ENCODE measurements at places on chromosomes 16 and 17.
A peak's percentile ranks its signal among the peaks of the same experiment; 100 is the strongest.

DNA sequence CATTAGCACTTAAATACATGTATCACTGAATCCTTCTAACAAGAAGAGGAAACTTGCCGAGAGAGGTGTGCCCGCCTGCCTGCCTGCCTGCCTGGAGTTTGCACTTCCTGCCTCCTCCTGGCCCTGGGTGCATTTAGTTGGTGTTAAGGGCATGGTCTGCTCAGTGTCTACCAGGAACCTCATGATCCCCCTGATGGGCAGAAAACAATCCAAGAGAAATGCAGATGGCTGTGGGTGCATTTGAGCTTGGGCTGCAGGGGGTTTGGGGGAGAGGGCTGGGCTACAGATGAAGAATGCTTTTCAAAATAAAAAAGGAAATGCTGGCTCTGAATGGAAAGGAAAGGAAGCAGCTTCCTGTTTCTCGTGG, 10.1 kb downstream of the KSR1 start:
- DNase-seq: no peak

GRCh38 chr17:57357392-57357784, 101.1 kb downstream of the MSI2 start:
- DNase-seq: no peak

GRCh38 chr17:76726776-76727718, at the start of gene METTL23:
TSS of gene METTL23 (plus strand) at chr17:76726839. CDS start at chr17:76729711, 2,872 bp downstream.
- DNase-seq: peak; percentile 67

- DNase-seq: no peak
Observed at GRCh38 chr17:48490451-48490892, 40.3 kb downstream of the HOXB1 start.

GRCh38 chr17:66143657-66144282, 48.2 kb downstream of the CEP112 start:
- no peak for DNase-seq

- peak; percentile 95 for DNase-seq
Observed at GRCh38 chr16:89171216-89172170, at the start of gene CDH15. TSS of gene CDH15 (plus strand) at chr16:89171748. CDS start at chr16:89171832, 84 bp downstream.

GRCh38 chr16:58732545-58733247, 1.4 kb downstream of the GOT2 start:
- DNase-seq: no peak

- no peak for DNase-seq
Observed at GRCh38 chr16:79535130-79535529, 65.4 kb downstream of the MAF start.

- DNase-seq: peak; percentile 7
Observed at GRCh38 chr17:45740553-45741330, 43.4 kb upstream of the CRHR1 start.

DNA sequence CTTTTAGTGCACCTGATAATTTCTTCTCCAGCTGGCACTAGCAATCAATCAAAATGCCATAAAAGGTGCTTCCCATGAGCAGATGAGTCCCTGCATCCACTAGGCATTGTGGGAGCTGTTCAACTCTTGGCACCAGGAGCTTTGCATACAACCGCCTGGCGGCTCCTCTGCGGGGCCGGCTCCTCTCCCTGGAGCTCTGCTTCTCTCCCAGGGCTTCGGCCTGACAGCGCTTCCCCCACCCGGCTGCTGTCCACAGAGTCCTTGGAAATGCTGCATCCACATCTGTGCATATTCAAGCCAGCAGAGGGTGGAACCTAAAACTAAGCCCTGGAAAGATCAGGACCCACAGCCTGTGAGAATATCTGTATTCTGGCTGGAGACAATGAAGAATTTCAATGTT, 62.9 kb downstream of the LMF1 start:
- DNase-seq: no peak

DNA sequence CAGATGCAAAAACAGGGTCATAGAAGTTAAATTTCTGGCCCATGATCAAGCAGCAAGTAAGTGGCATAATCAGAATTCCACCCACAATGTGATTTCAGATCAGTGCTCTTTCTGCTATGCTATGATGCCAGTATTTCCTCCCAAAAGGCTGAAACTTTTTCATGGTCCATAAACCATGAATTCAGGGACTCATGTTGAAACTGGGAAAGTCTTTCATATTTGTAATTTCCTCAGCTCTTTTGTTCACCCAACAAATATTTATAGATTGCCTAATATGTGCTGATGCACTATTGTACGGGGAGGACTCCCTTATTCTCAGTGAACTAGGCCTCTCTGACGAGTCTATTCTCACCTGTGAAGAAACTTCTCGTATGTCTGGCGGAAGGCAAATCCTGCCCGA, 156.3 kb downstream of the MYO1D start:
- no peak for DNase-seq

GRCh38 chr16:2919511-2920255, 8.0 kb downstream of the FLYWCH1 start:
- DNase-seq: no peak

GRCh38 chr17:72572604-72573491, 452.0 kb downstream of the SOX9 start:
- DNase-seq: no peak

DNA sequence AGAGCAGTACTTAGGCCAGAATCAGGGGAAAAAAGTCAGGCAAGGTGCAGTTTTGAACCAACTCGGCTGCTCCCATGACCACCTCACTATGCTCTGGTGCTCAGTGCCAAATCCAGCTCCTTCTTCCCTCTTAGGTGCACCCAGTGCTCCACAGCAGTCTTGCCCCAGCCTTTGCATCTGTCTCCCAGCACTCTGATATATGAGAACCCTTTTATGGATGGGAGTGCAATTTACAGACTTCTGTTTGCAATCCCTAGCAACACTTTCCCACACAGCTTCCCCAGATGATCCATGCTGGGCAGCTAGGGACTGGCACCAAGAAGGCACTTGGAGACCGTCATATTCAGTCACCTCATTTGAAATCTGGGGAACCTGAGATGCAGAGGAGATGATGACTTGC, 267.9 kb upstream of the CCL2 start:
- DNase-seq: no peak

DNA sequence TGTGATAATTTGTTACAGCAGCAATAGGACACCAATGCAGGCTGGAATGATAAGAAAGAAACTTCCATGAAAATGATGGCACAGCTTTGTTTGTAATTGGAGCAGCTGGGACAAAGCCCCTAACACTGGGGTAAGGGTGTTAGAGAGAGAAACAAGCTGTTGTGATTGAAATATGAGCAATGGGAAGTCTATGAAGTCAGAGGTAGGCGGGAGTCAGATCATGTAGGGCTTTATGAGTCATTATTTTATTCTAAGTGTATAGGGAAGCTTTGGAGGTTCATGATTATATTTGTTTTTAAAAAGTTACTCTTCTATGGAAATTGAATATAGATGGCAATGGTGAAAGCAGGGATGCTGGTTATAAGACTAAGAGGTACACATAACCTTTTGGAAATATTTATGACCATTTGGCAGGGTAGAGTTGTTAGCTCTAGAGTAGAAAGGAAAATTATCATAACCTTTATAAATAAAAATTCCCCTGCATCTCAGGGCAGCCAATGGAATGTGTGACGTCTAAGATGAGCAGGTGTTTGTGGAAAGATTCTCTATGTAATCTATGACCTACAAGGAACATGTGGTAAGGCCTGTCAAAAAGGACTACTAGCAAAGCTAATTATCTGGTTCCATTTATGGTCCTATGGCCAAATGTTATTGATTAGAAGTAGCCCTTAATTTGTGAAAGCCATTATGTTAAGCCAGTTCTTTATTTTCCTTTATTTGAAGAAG, 85.6 kb downstream of the KCNJ2 start:
- DNase-seq: no peak

- no peak for DNase-seq
Observed at GRCh38 chr17:76138234-76138895, 2.7 kb downstream of the FOXJ1 start.

DNA sequence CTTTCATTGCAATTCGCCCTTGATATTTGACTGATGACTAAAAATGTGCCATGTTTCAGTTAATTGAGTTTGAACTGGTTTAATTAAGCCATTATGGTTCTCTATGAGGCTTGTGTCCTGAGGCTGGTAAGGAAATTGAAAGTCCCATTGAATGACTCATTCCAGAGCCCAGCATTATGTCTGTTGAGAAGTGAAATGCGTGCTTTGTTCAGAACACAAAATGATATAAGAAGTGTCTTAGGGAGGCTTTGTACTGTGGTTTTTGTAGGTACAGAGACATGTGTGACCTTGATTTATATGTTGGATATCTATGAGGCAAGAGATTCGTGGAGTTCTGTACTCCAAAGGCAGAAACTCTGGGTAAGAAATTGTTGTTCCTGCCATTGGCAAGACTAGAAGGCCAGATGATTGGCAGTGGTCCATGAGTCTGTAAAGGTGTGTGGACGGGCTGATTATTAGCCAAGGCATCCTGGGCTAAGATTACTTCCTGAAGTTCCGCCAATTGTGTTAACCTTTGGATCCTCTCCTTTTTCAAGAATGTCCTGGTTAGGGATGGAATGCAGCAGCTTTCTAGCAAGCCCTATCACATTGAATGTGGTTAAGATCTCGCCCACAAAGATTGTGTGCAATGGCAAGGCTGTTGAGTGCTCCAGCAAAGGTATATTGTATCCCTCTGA, 103.7 kb downstream of the NPIPB5 start:
- DNase-seq: no peak

- no peak for DNase-seq
Observed at GRCh38 chr16:86227801-86228200, 282.5 kb upstream of the FOXF1 start.

- DNase-seq: peak; percentile 58
Observed at GRCh38 chr17:40909351-40909750, 24.3 kb upstream of the KRT20 start.

- no peak for DNase-seq
Observed at GRCh38 chr16:83682116-83682867, 125.5 kb upstream of the HSBP1 start.

- no peak for DNase-seq
Observed at GRCh38 chr17:65772989-65773388, 211.5 kb upstream of the AXIN2 start.

- DNase-seq: peak; percentile 95
Observed at GRCh38 chr16:29805232-29806098, 864 bp upstream of the MAZ start.

GRCh38 chr17:7714721-7715594, 2.6 kb upstream of the DNAH2 start:
- DNase-seq: no peak

DNA sequence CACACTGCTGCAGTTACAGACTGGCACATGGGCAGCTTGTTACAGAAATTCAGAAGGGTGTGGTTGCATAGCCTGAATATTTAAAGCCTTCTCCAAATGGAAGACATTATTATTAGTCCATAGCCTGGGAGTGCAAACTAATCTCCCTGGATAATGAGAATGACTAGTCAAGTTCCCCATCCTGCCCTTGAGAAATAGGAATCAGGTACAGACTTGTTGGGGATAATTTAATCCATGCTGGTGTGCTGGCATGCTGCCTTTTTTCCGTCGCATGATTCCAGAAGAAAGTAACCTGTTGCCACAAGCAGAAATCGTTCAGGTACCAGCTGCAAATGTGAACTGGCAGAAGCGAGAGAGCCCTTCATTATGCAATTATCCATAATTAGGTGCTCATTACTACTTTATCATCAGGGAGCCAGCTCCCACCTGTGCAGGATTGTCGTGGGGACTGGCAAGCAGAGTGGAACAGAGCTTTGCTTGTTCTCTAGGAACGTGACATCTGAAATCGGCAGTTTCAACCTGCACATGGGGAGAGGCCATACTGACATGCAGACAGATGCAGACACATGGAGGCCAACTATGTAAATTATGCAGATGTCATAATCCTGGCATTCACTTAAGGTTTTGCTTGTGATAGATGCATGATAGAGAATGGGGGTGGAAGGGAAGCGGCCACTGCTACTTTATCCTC, 419.4 kb downstream of the PMP22 start:
- DNase-seq: no peak

DNA sequence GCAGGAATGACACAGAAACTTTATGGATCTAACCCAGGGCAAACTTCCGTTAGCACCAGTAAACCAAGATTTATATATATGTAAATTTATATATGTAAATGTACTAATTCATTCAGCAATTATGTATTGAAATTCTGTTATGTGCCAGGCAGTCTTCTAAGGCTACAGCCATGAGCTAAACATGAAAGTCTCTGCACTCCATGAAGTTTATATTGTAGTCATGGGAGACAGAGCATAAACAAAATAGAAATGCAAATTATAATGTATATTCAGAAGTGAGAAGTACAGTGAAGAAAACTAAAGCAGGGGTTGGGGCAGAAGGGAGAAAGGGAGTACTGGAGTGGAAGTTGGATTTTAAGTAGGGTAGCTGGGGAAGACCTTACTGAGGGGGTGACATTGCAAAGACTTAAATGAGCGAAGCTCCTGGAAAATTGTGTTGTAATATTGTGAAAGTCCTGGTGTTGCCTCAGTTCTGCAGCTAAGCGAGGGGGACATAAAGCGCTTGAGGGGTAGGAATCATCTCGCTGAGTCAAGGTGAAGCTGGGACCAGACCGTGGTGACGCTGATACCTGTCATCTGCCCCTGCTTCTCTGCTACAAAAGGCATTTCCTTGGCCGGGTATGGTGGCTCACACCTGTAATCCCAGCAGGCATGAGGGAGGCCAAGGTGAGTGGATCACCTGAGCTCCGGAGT, 64.8 kb downstream of the YPEL2 start:
- DNase-seq: no peak
